ENCODE measurements at places on chromosomes 6 and 20.

DNA sequence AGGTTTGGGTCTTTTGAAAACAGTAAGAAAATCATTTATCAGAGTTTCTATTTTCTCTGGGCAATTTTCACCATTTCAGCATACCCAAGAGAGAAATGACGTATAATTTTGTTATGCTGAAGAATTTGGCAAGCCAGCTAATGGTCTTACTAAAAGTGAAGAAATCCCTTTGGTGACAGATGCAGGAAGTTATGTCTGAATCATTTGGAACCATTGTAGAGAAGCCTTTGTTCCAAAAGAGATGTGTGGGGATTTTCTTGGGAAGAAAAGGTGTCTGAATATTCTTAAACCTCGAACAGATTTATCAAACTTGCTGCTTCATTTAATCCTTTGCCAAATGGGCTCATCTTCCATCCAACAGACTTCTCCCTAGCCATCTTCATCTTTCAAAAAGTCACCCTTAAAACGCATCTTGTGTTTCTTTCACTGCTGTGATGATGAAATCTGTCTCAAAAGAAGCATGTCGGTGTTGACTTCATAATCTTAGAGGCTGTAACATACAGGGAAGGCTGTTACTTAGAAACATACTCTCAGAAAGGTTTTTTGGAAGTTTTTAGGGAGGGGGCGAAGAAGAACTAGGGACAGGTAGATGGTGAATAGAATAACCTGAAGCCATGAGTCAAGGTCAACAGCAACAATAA is 39.5 kb downstream of the CITED2 start:
- no peak for DNase-seq

- no peak for DNase-seq
These were observed 861.9 kb downstream of the TFAP2A start for GRCh38 chr6:9553002-9553401.

GRCh38 chr6:168605964-168606363 is 165.0 kb downstream of the SMOC2 start:
- DNase-seq = no peak

GRCh38 chr6:43434001-43434840 is 6.9 kb downstream of the ABCC10 start:
- no peak for DNase-seq

- DNase-seq = no peak
These were observed 80.8 kb downstream of the SCML4 start for GRCh38 chr6:107743311-107743710.

DNA sequence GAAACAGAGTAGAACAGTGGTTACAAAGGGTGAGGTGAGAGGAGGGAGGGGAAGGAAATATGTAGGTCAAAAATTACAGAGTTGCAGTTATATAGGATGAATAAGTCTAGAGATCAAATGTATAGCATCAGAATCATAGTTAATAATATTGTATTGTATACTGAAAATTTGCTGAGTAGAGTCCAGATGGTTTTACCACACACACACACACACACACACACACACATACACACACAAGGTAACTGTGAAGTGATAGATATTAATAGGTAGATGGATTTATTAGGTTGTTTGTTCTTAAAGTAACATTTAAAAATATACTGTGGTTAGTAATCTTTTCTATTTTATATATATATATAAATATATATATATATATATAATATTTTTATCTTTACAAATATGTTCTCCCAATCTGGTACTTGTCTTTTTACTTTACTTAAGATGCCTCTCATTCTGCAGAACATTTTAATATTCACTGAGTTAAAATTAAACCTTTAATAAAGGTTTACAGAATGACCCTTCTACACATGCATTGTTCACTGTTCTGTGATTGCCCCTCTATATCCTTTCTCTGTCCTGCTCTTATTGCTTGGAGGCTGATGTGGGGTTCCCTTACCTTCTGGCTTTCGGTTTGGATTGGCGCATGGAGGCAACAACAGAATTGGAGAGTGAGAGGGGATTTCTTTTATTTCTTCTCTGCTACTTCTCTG is 408 bp downstream of the PTCHD4 start:
- no peak for DNase-seq

GRCh38 chr6:113365191-113365590 is 492.0 kb upstream of the MARCKS start:
- DNase-seq = no peak

- no peak for DNase-seq
These were observed 242.4 kb downstream of the RNF144B start for GRCh38 chr6:18629571-18629970.

DNA sequence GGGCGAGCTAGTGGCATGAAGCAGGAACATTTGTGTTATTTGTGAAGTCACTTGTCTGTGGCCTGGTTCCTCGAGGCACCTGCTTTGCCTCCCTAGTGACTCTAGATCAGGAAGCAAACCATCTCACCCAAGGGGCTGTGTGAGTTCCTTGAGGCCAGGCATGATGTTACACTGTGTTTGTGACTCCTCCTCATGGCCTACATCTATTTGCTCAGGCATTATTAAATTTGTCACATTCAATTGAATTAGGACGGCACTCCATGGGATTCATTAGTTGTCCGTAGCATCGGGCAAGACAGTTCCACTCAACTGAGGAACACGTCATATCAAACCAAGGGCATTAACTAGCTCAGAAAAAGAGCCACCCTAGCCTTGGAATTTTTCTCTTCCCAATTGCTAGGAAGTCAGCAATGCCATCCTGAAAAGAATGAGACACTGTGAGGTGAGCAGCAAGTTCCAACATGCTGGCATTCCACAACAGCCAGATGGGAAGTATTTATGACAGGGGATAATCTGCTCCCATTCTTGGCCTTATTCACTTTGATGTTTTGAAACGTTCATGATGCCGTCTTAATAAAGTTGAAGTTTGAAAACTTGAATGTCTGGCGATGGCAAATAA is 17.2 kb downstream of the TMEM200A start:
- no peak for DNase-seq

DNA sequence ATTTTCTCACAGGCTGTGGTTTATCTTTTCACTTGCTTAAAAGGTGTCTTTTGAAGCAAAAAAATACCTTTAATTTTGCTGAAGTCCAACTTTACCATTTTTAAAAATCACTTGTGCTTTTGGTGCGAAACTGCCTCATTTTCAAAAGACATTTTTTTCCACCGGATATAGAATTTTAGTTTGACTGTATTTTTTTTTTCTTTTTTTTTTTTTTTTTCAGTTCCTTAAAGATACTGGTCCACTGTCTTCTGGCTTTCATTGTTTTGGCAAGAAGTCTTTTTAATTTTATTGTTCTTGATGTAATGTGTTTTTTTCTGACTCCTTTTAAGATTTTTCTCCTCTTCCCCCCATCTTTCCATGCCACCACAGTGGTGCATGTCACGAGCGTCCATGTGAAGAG is 198.2 kb downstream of the ARID1B start:
- DNase-seq = no peak

GRCh38 chr6:169168302-169168630 is 85.4 kb downstream of the THBS2 start:
- no peak for DNase-seq

- no peak for DNase-seq
These were observed 129.1 kb downstream of the TNFRSF21 start for GRCh38 chr6:47180633-47181032.

GRCh38 chr20:45251884-45252560 is 2.3 kb downstream of the SLPI start:
- no peak for DNase-seq

DNA sequence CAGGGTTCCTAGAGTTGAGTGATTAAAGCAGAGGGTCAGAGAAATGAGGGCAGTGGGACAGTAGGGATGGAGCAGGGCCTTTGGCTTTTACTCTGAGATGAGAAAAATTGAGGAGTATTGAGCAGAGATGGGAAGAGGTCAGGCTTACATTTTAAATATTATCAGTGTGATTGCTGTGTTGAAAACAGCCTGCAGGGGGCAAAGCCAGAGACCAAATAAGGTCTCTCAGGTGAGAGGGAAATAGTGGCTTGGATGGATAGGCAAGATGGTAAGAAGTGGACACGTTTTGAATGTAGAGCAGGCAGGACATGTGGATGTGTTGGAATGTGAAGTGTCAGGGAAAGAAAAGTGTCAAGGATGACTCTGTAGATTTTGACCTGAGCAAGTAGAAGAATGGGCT is 105.0 kb upstream of the MAP3K7 start:
- no peak for DNase-seq

- no peak for DNase-seq
These were observed 520.0 kb upstream of the HS3ST5 start for GRCh38 chr6:114862819-114863218.

DNA sequence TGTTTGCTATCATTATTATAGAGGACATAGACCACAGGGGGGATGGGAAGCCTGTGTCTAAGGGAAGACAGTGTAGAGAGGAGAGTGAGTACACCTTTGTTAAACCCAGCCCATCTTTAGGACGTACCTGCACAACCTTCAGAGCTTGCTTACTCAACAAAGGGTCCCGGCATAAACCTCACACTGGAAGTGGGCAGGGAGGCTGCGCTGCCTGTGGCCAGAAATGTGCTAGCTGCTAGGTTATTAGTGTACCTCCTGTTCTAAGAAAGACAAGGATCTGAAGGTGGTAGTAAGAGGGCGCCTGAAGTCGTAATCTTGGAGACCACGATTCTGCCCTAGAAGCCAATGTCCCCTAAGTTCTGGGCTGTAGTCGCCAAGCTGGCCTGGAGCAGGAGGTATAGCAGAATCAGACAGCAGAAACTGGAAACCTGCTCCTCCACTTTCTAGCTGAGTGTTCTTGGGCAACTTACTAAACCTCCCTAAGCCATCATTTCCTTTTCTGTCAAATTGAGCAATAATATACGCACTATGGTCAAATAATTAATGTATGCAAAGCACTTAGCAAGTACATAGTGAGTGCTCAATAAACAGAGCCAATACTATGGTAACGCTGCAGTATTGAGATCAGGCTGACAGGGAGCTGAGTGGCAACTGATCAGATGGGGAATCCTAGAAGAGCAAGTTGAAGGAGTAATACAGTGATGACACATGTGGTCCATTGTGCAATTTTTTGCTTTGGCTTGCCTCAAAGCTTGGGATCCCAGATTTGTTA is 16.8 kb upstream of the AKIRIN2 start:
- DNase-seq = no peak

GRCh38 chr20:11221046-11221445 is 547.2 kb upstream of the JAG1 start:
- no peak for DNase-seq

GRCh38 chr20:48912065-48912464 is 9.4 kb upstream of the ARFGEF2 start:
- no peak for DNase-seq

DNA sequence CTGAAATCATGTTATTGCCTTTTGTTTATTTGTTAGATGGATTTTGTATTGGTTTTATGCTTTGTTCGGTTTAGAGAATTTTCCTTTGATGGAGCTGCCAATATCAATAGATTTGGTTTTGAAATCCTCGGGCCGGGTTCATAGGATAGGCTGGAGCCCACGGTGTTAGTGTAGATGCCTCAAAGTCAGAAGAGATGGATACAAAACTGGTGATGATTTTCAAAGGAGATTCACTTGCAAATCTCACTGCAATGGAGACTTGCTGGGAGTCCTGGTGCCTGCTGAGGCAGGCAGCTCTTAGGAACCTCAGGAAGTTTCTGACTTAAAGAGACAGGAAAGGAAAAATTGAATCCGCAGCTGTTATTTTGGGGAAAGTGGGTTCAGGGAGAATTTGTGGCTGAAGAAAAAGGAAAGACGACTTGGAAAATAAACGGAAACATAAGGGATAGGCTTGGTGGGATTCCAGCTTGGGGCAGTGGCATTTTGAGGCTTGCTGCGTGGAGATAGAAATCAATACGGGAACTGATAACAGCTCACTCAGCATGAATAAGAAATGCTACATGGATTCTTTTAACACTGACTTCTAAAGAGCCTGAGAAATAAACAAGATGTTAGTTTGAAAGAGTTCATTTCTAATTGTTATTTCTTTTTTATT is 241.6 kb downstream of the PHACTR1 start:
- DNase-seq = no peak

- DNase-seq = no peak
These were observed 248.9 kb upstream of the THEMIS start for GRCh38 chr6:128149796-128150195.

GRCh38 chr6:99553888-99554287 is 14.6 kb downstream of the CCNC start:
- no peak for DNase-seq

DNA sequence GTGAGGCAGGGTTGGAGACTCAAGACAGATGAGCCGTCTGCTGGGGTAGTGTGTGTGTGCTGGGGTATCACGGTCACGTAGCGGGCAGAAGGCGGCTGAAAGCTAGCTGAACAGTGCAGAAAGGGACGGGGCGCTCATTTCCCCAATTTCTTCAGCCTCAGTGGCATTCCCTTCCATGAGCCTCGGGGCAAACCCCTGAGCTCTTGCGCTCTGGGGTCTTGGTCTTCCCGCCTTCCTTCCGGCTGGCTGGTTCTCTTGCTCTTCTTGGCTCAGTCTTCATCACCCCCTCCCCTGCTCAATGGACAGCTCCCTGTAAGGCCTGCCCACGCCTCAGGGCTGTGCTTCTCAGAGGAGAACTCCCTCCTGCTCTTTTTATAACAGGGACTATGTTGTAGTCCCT is 15.5 kb upstream of the TMEM181 start:
- DNase-seq = no peak

GRCh38 chr6:158867381-158868121 is 48.4 kb upstream of the EZR start:
- DNase-seq = no peak

GRCh38 chr6:88380083-88380482 is 213.9 kb upstream of the CNR1 start:
- DNase-seq = no peak

- DNase-seq = no peak
These were observed 3.8 kb downstream of the APCDD1L start for GRCh38 chr20:58511364-58511763.

DNA sequence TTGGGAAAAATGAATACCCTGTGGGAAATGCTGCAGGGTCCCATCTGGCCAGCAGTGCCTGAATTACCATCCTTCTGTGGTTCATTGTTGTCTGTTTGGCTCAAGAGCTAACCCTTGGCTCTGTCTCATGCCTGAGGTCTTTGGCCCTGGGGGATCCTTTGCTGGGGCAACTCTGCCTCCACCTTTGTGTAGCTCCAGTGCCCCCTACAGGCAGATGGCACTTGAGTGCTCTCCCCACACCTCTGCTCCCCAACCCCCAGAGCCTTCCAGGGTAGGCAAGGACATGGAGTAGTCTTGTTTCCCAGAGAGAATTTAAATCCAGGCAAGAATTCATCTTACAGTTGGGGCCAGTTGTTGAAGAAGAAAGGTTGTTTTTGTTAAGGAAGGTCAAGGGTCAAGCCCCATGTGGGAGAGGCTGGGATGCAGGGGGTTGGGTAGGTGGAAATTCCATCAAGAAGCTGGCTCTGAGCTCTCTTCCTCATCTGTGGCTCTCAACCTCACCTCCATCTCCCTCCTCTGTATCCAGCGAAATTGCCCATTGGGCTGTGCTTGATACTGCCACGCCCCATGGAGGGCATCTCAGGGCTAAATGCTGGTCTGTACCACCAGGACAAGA is 44.2 kb downstream of the ZNF831 start:
- peak; percentile 83 for DNase-seq
